Occipital lobe (tissue), 3 donors: ENCODE measurements at places on chromosomes 2 and 18. TPM values are rescaled to one million over a fixed set of nuclear protein-coding genes. Genes with fewer than 3 reads are reported as not detected.

The ESPNL gene
- total RNA-seq = 0.16 TPM

The CDH19 gene
- total RNA-seq = under 0.01 TPM

The PSMG2 gene
- 73.2 TPM for total RNA-seq

The TEX261 gene
- total RNA-seq = 18.1 TPM

The CDH20 gene
- 7.3 TPM for total RNA-seq

The FSIP2 gene
- 8.6 TPM for total RNA-seq

The MARCO gene
- total RNA-seq = 0.31 TPM

The TMEFF2 gene
- total RNA-seq = 50.4 TPM

The DPY30 gene
- total RNA-seq = 58.8 TPM

The CERKL gene
- 1.1 TPM for total RNA-seq

The KLHL29 gene
- total RNA-seq = 8.4 TPM

The SULT1C2 gene
- 0.62 TPM for total RNA-seq

The KCNE4 gene
- total RNA-seq = 3.7 TPM

The ATP6V1C2 gene
- 0.16 TPM for total RNA-seq

The SCYGR1 gene
- total RNA-seq = not detected

The ZSCAN30 gene
- total RNA-seq = 17.5 TPM

The LIMS3 gene
- 2.3 TPM for total RNA-seq

The FAM110C gene
- 3.1 TPM for total RNA-seq

The DUSP19 gene
- total RNA-seq = 19.3 TPM

The GLI2 gene
- 2.8 TPM for total RNA-seq

The BIN1 gene
- total RNA-seq = 45.2 TPM

The RSAD2 gene
- total RNA-seq = 6.9 TPM

The LCLAT1 gene
- total RNA-seq = 34.8 TPM

The TMEM17 gene
- 6.4 TPM for total RNA-seq

The BOLL gene
- total RNA-seq = not detected

The UGT1A10 gene
- not detected for total RNA-seq

The MYCN gene
- 75.5 TPM for total RNA-seq

The ODC1 gene
- total RNA-seq = 167 TPM
